ENCODE measurements at places on chromosomes 11 and 22. TPM values are rescaled to one million over a fixed set of nuclear protein-coding genes. Genes with fewer than 3 reads are reported as not detected.

Gene KREMEN1
- 34.3 TPM for total RNA-seq

Gene GAL3ST3
- total RNA-seq, result not detected

Gene CARD16
- total RNA-seq, result 7.9 TPM

DNA sequence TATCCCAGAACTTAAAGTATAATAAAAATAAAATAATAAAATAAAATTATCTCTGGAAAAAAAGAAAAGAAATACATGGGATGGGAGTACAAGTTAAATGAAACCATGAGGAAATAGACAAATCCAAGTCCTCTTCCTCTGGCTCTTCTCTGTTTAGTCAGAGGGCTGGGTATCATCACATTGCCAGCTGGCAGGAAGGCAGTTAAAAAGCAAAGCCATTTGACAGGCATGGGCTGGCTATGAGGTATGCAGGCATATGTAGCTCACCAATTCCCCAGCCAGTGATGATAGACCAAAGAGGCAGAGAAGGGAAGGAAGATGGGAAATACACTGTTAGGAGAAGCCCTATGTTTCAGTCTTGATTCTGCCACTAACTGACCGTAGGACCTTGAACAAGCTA, 6.5 kb downstream of the LYVE1 start:
- DNase-seq, result no peak

DNA sequence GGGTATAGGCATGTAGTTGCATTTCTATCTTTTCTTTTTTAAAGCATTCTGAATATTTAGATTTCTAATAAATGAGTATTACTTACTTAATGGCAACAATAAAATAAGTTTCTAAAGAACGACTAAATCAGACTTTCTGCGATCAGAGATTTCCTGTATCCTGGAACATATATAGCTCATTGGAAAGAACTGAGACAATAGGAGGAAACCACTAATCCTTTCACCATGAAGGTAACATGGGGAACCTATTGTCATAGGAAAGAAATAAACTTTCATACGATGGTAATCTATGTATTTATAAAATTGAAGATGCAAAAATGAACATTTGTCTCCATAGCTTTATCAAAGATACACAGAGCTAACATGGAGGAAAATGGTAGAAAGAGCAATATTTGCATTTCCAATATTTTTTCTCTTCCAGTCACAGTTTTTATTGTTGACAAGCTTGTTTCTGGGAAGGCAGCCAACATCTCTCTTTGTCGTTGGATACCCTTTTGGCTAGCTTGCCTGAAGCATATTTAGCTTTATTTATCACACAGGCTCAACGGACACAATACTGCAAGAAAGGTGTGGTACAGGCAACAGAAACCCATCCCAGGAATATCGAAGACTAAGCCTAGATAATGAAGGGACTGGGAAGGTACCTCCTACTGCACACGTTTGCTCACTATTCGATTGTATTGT, 293.3 kb upstream of the MPPED2 start:
- DNase-seq, result no peak

GRCh38 chr11:12091956-12092558, 18.3 kb upstream of the MICAL2 start:
- DNase-seq, result no peak
